ENCODE measurements at places on chromosomes 7 and 10.

GRCh38 chr10:44983066-44983894 lies 4.7 kb upstream of the DEPP1 start:
- DNase-seq: no peak

DNA sequence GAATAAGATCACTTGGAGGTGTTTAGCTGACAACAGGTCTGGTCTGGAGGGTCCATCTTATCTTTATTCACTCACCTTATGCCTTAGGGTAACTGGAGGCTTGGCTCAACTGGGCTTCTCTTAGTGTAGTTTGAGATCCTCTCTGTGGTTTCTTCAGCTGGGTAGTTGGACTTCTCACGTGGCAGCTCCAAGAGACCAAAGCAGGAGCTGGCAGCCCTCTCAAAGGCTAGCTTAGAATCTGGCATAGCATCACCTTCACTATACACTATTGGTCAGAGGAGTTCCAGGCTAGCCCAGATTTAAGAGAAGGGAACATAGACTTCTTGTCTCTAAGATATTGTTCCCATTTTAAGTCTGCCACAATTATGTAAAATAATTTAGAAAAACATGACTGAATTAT lies 16.4 kb downstream of the ADK start:
- DNase-seq: no peak

GRCh38 chr10:51699475-51700227 lies at the start of gene CSTF2T:
Gene CSTF2T, minus strand, starts transcription at chr10:51699595. Its CDS starts 46 bp downstream, at chr10:51699549.
- DNase-seq: peak; percentile 84

DNA sequence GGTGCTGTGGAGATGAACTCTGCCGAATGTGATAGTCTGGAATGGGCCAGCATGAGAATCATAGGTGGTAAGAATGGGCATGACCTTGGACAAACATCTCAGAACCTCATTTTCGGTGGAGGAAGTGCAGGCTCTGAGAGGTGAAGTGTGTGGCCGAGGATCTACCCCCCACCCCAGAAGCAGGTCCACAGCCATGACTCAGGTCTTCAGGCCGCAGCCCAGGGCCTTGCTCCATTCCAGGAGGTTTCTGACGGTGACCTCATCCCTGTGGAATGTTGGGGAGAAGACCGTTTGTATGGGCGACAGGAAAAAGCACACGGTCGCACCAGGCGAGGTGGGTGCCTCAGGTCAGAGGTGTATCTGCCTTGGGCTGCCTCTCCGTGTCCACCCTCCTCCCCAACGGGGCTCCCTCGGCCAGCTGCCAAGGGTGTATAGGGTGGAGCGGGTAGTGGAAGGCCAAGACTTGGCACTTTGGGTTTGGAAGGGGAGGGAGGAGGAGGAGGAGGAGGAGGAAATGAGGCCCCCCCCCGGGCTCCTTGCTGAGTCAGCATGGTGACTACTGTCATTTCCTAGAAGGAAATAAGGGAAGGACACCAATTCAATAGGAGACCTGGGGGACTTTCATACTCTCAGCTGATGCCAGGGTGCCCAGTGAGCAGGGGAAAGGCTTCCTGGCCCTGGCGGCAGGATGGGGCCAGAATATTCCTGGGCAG lies 168.0 kb upstream of the RHEB start:
- DNase-seq: no peak

DNA sequence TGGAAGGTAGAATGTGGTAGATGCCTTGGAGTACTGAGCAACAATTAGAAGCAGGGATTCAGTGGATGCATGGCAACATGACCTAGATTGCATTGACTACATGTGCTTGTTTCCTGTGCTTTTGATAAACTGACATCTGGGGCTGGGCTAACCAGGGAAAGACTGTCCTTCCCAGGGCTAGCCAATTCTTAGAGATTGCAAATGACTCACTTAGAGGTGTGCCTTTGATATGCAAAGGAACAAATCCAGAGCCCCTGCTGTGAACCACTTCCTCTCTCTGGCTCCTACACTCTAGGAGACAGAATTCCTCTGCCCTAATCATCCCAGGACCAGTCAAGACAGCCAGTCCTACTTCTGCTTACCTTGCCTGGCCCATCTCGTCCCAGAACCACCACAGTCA lies 651.5 kb downstream of the LRMDA start:
- no peak for DNase-seq

DNA sequence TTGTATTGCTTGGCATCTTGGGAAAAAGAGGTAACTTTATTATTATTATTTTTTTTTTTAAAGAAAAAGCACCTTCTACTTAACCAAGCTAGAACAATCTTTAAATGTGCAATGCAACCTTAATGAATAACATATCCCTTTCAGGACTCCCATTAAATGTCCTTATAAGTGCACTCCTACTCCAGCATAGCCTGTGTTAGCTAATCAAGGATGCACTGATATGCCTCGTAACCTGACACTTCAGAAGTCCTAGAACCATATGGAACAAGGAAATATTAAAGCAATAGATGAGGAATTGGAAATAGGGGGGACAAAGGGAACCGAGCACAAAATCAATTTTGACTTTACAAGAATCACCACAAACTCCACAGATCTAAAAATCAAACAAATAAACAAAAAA lies 522.4 kb downstream of the PARD3 start:
- no peak for DNase-seq

DNA sequence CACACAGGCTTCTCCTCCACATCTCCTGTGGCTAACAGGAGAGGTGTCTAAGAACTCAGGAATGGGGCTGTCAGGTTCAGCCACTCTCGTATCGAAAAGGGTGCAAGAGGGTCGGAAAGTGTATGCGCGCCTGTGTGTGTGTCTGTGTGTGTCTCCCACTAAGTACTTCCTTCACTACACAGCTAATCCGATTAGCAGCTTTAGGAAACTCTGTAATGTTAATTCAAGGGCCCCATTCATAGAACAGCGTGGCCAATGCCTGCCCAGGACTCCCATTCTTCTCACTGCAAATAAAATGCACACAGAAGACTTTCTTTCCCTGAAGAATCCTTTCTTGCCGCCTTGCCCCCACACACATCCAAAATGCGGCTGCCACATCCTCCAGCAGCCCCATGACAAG lies 39.9 kb downstream of the TLL2 start:
- no peak for DNase-seq

- DNase-seq: no peak
These were observed 63.1 kb downstream of the VWA2 start for GRCh38 chr10:114301951-114302710.

DNA sequence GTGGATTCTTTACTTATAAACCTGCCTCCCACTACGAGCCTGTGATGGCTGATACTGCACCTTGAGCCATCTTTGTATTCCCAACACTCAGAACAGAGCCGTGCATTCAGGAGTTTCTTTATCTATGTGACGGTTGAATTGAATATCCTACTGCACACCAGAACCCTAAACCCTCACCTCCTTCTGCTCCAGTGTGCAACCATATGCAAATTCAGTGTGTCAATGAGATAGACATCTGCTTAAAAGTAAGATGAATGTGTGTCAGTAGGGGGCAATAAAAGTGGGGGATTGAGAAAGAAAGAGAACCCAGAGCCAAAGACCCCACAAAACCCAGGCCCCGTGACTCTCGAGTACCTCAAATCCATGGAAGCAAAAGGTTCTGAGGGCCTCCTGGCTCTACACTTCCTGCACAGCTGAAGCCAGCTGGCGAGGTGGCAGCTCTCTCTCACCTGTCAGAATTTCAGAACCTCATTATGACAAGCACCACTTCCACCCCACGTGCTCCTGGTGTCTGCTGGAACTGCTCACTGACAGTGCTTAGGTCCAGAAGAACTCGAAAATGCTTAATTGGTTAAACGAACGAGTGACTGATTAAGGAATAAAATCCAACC lies 143.3 kb upstream of the GPR26 start:
- DNase-seq: no peak

DNA sequence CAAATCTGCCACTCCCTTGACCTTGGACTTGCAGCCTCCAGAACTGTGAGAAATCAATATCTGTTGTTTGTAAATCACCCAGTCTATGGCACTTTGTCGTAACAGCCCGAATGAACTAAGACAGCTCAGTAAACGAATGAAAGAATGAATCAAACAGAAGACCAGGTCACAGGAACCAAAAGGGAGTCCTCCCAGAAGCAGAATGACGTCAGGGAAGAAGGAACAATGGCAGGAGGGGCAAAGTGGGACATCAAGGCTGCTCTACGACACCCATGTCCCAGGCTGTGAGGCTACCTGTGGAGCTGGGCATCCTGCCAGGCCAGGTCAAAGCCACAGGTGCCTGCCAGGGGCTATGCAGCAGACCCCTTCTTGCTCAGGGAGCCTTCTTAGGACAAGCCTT lies 267.2 kb upstream of the PFKP start:
- DNase-seq: no peak

DNA sequence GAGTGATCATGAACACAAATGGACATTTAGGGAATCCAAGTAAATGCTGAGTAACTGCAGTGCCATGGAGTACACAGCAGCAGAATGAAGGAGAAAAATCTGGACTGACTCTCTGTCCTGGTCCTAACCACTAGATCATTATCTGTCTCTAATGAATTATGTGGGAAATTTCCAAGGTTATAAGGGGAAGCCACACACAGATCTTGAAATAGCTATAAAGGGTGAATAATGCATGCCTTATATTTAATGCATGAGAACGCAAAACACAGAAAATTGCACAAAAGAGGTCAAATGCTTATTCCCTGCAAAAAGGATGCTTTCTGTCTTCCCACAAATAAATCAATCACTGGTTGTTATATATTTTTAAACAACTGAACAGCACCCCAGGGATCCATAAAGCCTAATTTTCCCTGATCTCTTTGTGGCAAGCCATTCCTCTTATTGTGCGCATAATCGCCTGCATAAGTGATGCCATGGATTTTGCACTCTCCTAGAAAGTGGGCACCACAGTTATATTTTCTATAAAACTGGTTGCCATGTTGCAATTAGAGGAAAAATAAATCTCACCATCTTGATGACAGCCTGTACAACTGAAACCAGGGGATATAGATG lies 201.8 kb downstream of the XPNPEP1 start:
- DNase-seq: no peak

DNA sequence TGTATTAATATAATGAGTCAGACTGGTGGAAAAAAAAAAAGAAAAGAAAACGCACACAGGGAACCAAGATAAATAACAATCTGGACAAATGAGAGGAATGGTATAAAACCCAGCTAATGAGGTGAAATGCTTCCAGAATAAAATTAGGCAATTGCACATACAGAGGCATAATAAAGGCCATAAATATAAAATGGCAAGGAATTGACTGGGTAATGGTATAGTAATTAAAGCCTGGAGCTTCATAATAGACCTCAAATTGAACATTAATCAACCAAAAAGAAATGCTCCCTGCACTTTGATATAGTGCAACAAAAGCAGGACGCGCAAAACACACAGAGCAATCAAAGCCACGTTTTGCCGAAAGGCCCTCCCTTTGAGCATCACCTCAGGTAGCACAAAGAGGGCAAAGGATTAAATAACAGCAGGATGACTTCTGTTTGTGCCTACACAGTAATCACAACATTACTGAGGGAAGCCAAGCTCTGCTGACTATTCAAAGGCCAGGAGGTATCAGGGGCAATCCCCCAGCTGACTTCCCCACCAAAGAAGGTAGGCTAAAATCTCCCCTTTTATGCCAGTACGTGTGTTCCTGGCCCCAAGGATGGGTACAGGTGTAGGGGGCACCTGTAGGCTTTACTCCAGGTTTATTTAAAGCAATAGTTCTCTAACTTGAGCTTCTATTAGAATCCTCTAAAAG lies 343.7 kb downstream of the ELMO1 start:
- no peak for DNase-seq

DNA sequence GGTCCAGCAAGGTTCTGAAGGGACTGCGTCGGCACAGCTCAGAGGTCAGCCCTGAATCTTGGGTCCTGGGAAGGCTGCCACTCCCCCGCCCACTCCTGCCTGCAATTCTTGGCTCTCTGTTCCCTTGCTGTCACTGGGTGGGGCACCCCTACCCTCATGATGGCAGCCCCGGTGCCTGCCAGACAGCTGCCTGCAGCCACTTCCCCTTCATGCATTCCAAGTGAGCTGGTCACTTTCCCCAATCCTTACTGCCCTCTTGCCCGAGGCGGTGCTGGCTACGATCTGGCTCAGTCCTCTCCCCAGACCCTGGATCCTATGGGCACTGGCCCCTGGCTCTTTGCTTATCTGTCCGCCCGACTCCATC lies 14.2 kb downstream of the MYL10 start:
- no peak for DNase-seq

DNA sequence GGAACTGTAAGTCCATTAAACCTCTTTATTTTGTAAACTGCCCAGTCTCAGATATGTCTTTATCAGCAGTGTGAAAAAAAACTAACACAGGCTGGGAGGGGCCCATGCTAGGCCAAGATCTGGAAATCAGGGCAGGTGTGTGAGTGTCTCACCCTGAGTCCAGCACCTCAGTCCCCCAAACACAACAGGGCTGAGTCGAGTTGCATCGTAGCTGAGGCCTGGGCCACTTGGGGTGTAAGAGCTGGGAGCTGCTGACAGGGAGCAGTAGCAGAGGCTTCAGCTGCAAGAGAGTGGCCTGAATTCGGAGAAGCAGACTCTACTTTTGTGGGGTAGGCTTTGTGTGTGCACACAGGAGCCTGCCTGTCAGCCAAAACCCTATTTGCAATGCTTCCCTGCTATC lies 553.1 kb downstream of the PTPRN2 start:
- no peak for DNase-seq

- no peak for DNase-seq
These were observed 6.8 kb upstream of the TAS2R60 start for GRCh38 chr7:143436325-143436946.

DNA sequence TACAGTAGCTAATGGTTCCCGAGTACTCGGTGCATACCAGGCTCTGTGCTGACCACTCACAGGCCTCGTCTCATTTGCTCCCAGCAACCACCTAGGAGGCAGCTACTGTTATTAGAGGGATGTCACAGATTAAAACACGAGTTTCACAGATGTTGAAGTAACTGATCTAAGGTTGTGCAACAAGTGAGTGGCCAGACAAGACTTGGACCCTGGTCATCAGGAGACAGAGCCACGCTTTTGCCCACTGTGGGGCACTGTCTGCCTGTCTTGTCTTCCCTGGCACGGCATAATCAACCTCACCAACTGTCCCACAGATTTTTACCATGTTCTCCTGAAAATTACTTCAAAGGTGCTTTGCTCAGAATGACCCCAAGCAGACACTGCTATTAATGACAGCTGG lies 111.6 kb upstream of the HABP2 start:
- DNase-seq: no peak

DNA sequence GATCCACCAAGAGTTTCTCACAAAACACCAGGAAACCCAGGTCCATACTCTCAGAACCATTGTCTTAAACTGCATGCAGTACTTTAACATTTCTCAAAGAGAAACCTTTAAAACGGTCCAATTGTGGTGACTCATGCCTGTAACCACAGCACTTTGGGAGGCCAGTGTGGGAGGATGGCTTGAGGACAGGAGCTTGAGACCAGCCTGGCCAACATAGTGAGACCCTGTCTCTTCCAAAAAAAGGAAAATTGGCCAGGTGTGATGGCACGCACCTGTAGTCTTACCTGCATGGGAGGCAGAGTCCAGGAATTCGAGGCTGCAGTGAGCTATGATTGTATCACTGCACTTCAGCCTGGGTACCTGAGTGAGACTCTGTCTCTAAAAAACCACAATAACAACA lies 97.5 kb upstream of the OIT3 start:
- no peak for DNase-seq

- no peak for DNase-seq
These were observed 23.1 kb downstream of the ANKIB1 start for GRCh38 chr7:92268921-92269320.

GRCh38 chr10:24440817-24441797 lies 232.2 kb downstream of the KIAA1217 start:
- no peak for DNase-seq

GRCh38 chr10:53005612-53006345 lies 233.2 kb upstream of the MBL2 start:
- DNase-seq: no peak
